T47D (cell line): ENCODE measurements at places on chromosomes 6 and 20.

GRCh38 chr20:58141496-58141895 lies 87.0 kb downstream of the ANKRD60 start:
- no peak for DNase-seq

DNA sequence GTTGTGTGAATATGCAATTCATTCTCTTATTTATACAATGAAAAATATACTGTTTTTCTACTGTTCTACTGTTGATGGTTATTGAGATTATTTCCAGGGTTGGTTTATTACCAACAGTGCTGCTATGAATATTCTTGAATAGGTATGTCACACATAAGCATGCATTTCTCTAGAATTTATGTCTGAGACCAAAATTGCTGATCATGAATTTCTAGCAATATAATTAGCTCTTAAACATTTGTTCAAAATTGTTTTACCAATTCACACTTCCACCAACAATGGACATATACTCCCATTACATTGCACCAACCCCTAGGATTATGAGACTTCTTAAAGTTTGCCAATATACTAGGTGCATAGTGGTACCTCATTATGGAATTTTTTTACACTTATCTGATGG lies 164.1 kb upstream of the KCNQ5 start:
- DNase-seq, result no peak

DNA sequence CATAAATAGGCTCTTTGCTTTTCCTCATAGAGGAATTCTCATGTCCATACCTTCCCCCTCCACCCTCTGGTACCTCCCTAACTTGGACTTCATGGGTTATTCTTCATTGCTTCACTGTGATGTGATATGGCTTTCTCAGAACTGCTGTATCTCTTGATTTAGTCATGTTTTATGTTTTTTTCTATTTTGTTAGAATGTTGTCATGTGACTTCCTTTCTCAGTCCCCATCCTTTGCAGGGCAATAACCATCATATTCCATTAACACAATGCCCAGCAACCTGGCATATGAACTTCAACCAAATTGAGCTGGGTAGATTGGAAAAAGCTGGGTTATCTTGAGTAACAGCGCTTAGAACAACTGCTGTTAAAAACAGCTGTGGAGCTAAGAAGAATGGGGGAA lies 190.9 kb upstream of the PRSS16 start:
- no peak for DNase-seq

GRCh38 chr20:7010527-7010926 lies 243.0 kb downstream of the BMP2 start:
- no peak for DNase-seq

GRCh38 chr6:5104667-5105066 lies 19.5 kb downstream of the PPP1R3G start:
- no peak for DNase-seq

- no peak for DNase-seq
Observed at GRCh38 chr6:35495258-35496035, 1.4 kb downstream of the TEAD3 start.
